ENCODE measurements at places on chromosomes 3 and 15.
A peak's percentile ranks its signal among the peaks of the same experiment; 100 is the strongest.

DNA sequence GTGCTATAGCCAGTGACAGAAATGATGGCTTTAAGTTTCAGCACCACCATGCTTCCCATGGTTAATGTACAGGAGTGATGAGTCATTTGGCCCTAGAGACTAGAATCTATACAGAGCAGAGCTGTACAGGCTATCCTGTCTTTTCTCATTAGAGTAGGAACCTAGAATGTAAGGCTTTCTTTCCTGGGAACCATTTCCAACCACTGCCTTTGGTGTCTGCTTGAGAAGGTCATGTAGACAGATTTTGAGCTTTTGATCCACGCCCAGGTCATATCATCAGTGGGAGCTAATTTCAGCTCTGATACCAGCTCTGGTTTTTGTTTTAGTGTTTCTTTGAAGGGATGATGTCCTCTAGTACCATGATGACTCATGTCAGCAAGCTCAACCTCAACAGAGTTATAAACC lies 543.1 kb downstream of the NTRK3 start:
- DNase-seq: no peak

DNA sequence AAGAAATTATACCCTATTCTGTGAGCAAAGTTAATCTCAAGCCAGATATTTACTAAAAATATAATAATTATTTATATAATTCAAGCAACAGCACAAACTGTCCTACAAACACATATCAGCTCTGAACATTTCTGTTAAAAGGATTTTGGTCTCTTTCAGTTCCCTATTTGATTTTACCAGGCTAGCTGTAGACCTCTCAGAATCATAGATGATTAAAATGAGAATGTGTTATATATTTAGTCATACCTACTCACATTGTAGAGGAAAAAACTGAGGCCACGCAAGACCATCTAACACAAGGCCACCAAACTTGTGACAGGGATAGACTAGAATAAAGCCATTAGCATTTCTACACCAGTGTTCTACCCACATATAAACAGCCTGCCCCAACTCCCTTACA lies 28.5 kb downstream of the ACKR4 start:
- DNase-seq: no peak

- DNase-seq: no peak
Observed at GRCh38 chr15:45116482-45117307, 2.6 kb downstream of the DUOXA2 start.

GRCh38 chr3:185823078-185824044 lies 1.5 kb downstream of the IGF2BP2 start:
- peak; percentile 42 for DNase-seq

GRCh38 chr3:173538410-173538809 lies 140.9 kb downstream of the NLGN1 start:
- DNase-seq: no peak

GRCh38 chr15:29795610-29796009 lies 26.7 kb downstream of the TJP1 start:
- no peak for DNase-seq

- no peak for DNase-seq
Observed at GRCh38 chr15:74957476-74958035, 984 bp upstream of the RPP25 start.

GRCh38 chr3:72181251-72181650 lies 396.3 kb upstream of the PROK2 start:
- no peak for DNase-seq

- DNase-seq: no peak
Observed at GRCh38 chr3:157136647-157137387, 23.1 kb downstream of the CCNL1 start.

DNA sequence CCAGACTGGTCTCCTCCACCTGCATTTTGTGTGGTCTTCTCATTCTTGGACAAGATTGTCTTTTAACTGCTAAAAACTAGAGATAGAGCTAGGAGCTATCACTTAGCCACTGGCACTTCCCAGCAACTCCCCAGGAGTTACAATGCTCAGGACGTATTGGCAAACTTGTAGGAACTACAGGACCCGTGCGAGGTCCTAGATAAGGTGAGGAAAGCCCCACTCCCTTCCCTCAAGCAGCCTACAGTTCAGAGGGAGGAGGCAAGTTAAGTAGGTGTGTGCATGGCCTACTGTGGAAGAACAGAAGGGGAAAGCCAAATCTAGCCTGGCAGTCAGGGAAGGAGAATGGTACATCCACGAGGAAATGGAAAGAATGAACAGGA lies 504.7 kb upstream of the PROK2 start:
- no peak for DNase-seq

- no peak for DNase-seq
Observed at GRCh38 chr3:190099099-190099498, 21.6 kb downstream of the P3H2 start.

GRCh38 chr15:57272771-57273357 lies 103.4 kb upstream of the CGNL1 start:
- DNase-seq: no peak

DNA sequence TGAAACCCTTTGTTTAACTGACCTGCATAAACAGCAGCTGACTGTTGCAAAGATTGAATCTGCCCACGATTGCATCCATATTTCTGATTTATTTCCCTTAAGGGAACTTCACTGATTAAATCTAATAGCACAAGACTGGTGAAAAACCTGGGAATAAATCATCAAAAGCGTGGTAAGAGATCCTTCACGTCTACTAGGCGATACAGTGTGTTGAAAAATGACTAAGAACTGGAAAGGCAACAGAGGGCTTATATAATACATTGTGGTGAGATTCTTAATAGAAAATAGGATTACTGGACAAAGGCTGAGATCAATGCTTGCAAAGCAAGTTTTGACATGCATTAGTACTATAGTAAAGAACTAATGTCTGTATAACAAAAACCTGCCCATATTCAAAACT lies 49.0 kb downstream of the POLQ start:
- DNase-seq: no peak

GRCh38 chr3:118369892-118370491 lies 664.7 kb downstream of the IGSF11 start:
- no peak for DNase-seq

GRCh38 chr15:69346112-69346511 lies 47.4 kb downstream of the PAQR5 start:
- no peak for DNase-seq

- no peak for DNase-seq
Observed at GRCh38 chr3:134576831-134577230, 74.0 kb downstream of the KY start.

DNA sequence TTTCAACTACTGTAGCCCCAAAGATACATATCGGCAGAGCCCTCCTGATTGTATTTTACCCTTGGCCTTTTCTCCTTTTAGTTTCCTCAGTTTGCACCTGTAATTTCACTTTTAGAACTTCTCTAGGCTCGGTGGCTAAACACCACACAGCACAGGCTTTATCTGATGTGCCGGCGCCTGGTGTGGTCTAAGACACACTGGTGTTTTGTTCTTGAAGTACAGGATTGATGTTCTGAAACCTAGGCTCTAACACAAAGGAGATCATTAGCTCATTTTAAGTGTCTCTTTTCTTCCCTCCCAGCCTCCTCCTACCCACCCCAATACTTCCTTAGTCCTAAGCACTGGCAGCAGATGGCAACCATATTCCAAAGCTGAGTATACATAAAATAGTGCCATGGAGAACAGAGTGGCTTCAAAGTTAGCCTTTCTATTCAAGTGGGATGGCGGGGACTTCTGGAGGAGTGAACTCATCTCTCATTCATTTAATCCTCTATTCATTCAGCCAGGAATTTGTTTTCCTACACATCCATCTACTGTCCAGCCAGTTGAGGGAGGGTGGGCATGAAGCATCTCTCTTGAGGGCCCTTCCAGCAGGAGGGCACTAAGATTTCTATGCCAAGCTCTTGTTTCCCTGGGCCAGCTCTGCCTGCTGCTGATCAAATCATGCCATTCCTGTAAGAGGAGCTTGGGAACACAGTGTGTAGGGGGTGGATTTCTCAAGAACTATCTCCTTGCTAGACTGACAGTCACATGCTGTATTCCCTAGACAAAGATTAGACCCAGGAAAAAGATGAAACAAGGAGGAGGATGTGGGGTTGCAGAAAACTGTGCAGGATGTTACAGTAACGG lies 71.2 kb downstream of the TIGIT start:
- DNase-seq: no peak
